ENCODE measurements at places on chromosomes 13 and 19.
A peak's percentile ranks its signal among the peaks of the same experiment; 100 is the strongest.

DNA sequence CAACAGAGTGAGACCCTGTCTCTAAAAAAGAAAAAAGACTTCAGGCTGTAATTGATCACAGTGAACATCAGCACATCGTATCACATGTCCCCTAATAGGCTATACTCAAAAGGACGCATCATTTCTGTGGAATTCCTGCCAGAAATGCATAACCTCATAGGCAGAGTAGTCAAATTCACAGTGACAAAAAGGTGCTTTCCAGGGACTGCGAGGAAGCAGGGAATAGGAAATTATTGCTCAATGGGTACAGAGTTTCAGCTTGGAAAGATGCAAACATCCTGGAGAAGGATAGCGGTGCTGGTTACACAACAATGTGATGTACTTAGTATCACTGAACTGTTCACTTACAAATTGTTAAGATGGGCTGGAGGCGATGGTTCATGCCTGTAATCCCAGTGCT lies 41.1 kb upstream of the MRI1 start:
- DNase-seq, result no peak

- no peak for DNase-seq
These were observed 8.1 kb downstream of the CARS2 start for GRCh38 chr13:110697842-110698241.

GRCh38 chr13:77196052-77196618 lies 130.8 kb downstream of the MYCBP2 start:
- DNase-seq, result no peak

GRCh38 chr13:100796463-100796862 lies 121.9 kb upstream of the TMTC4 start:
- no peak for DNase-seq

GRCh38 chr19:55231391-55232285 lies 3.1 kb upstream of the TMEM86B start:
- no peak for DNase-seq

GRCh38 chr13:93740334-93740733 lies 513.7 kb downstream of the GPC6 start:
- no peak for DNase-seq

- no peak for DNase-seq
These were observed 1.7 kb downstream of the ANO8 start for GRCh38 chr19:17332677-17333581.

DNA sequence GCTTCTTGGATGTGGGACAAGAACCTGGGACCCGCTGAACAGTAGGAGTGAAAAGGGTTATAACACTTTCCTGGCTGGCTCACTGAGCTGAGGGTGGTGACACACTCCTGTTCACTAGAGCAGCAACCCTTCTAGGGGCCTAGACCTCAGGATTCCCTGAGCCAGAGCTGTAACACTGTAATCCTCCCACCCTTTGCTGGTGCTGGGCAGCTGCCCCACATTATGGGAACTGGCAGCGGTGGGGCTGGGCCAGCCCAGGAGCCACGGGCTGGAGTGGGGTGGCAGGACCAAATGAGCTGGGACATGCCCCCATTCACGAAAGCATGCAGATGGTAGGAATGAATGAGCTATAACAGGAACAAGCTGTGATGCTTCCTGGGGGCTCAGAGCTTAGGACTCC lies 110.6 kb downstream of the B3GLCT start:
- no peak for DNase-seq

- DNase-seq, result no peak
These were observed 28.2 kb downstream of the GPC6 start for GRCh38 chr13:93254775-93255174.

- DNase-seq, result no peak
These were observed 40.5 kb upstream of the TPM4 start for GRCh38 chr19:16035601-16036297.

DNA sequence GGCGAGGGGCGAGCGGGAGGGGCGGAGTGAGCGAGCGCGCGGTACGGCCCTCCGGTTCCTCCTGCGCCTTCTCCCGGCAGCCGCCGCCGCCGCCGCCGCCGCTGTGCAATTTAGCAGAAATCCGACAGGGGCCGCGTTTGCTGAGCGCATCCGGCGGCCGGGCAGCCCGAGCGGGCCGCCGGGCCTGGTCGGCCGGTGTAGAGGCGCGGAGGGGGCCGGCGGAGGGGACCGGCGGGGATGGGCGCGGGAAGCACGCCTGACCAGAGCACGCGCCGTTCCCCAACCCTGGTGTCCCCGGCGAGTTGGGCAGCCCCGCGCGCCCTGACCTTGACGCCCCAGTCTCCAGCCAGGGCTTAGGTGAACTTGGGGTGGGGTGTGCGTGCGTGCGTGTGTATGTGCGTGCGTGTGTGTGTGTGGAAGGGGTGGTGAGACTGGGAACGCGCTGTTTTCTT lies 144.5 kb upstream of the ZNF536 start:
- peak; percentile 33 for DNase-seq

- DNase-seq, result no peak
These were observed 17.4 kb downstream of the CPB2 start for GRCh38 chr13:46087481-46087880.

DNA sequence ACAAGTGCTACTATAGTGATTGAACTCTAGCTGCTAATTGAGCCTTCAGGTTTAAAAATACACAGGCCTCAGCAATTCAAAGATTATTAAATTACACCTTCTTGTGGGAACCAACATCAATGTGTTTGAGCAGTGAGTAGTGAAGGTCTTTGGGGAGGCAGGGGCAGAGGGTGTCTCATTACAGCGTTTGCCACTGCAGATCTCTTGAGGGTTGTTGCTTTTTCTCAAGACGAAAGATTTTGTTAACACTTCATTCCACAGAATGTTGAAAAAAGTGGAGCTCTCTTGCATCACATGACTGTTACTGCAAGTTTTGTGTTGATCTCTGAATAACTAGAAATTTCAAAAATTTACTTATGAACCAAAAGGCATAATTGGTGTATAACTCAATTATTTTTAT lies 253.6 kb downstream of the ATP8A2 start:
- no peak for DNase-seq

DNA sequence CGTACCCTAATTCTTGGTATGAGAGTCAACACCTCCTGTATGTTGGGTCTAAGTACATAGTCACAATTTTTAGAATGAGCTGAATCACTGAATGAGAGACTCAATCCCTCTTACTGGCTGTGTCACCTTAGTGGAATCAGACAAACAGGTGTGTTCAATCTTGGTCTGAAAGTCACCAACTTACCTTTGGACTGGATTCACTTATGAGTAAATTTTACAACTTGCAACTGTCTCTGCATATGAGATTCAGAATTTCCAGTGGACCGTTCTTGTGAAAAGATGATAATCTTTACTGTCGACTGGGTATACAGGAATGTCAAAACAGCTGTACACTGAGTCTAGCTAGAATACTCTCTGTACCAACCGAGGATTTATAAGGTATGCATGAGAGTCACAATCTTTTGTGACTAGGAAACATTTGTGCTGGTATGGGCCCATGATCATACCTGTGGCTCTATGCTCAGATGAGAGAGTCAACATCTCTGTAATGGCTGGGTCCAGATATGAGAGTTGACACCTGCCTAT lies 5.9 kb upstream of the ZNF91 start:
- DNase-seq, result no peak

DNA sequence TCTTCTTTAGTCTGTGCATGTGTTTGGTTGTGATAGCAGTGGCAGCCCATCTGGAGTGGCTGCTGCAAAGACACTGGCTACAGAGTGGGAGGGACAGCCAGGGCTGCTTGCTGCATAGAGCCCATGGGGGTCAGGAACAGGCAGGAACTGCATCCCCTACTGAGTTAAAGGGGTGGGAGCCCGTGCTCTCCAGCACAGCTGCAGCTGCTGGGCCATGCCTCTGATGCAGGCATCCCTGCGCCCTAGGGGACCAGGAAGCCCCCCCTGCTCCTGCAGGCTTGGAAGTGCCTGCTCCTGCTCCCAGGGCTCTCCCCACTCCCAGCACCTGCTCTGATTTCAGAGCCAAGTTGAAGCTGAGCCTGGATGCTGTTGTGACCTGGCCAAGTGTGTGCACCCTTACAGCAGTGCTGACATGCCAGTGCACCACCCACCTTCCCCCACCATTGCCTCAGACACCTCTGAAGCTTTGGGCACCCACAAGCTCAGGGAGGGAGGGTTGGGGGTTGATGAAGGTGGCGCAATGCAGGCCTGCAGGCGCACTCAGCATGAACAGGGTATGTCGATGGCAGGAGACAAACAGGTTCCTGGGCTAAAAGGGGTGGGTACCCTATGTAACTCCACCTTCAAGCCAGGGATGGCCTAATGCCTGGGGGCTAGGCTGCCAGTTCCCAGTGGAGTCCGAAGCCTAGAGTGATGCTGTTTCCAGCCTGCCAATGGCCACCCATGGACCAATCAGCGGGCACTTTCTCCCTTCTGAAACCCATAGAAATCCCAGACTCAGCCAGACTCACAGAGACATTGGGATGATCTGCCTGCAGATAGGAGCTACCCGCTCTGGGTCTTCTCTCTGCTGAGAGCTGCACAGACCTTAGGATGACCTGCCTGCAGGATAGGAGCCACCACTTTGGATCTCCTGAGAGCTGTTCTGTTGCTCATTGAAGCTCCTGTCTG lies 919.9 kb upstream of the MIR17HG start:
- no peak for DNase-seq

DNA sequence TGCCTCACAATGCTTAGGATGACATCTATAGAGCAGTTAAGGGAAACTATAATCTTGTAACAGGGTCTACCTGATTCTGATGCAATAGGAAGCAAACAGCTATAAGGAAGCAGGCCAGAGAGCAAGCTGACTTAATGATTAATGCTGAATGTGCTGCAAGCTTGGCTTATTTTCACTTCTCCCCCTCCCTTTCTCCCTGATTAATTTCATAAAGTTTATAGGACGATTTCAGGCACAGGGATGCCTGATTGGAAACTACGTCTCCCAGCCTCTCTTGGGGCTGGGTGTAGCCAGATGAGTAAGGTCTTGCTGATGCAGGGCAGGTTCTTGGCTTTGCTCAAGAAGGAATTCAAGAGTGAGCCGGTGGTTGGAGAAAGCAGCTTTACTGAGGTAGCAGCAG lies 82.8 kb upstream of the MRI1 start:
- DNase-seq, result no peak

DNA sequence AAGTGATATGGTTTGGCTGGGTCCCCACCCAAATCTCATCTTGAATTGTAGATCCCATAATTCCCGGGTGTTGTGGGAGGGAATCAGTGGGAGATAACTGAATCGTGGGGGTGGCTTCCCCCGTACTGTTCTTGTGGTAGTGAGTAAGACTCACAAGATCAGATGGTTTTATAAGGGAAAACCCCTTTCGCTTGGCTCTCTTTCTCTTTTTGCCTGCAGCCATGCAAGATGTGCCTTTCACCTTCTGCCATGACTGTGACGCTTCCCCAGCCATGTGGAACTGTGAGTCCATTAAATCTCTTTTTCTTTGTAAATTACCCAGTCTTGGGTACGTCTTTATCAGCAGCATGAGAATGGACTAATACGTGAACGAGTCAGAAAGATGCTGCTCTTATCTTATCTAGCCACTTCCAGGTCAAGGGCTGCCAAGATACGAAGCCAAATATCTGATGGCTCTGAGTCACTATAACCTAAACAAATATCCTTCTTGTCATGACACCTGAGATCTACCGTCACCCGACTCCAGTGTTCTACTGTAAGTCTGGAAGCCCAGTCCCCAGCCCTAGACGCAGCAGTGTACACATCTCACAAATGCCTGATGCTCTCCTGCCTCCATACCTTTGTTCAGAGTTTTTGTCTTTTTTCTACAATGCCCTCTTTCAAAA lies 45.9 kb downstream of the SLC15A1 start:
- no peak for DNase-seq

GRCh38 chr19:10010247-10010691 lies at the start of gene COL5A3:
Gene COL5A3 (minus strand): TSS chr19:10010504. CDS start chr19:10010385, 119 bp downstream.
- no peak for DNase-seq

DNA sequence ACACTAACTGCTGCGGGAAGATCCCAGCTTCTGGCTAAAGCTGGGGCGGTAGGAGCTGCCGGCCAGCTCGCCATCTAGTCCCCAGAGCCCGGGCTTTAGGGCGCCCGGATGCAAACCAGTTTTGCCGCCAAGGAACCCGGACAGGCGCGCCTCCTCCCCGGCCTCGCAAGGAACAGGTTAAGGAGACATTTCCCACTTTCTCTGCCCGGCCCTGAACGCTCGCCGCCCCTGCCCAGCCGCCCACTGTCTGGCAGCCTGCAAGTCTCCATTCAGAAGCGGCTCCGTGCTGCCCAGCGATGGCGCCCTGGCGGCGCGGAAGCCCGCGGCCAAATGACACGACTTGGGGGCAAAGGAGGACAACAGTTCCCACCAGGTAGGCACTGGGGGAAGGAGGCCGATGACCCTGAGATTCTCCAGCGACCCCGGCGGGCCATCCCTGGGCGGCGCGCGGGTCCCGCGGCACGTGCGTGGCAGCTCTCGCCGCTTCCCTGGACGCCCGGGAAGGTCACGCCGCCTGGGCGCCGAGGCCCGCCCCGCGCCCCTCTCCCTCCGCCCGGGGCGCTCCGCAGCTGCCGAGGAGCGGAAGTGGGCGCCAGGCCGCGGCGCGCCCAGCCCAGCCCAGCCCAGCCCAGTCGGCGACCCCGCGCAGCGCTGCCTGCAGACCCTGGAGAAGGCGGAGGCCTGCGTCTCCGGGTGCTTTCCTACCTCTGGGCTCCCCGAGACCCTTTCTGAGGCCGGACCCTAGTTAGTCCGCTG lies 42.2 kb upstream of the HNRNPA1L2 start:
- no peak for DNase-seq

DNA sequence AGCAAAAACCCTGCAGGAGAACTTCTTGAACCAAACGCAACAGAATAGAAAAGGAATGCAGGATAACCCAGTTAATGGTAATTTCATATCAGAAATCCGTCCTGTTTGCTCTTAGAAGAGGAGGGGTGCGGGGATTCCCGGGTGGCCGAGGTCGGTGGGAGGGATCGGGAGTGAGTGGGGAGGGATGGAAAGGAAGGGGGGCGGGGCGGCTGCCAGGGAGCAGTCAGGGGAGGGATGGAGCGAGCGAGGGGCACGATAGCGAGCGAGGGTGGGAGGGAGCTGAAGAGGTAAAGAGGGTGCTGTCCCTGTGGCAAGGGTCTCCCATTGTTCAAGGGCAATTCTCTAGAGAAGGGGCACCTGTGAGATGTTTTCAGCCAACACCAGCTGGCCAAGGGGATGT lies 26.5 kb downstream of the CD177 start:
- DNase-seq, result no peak

- no peak for DNase-seq
These were observed 555.2 kb upstream of the MIR17HG start for GRCh38 chr13:90792335-90792734.

DNA sequence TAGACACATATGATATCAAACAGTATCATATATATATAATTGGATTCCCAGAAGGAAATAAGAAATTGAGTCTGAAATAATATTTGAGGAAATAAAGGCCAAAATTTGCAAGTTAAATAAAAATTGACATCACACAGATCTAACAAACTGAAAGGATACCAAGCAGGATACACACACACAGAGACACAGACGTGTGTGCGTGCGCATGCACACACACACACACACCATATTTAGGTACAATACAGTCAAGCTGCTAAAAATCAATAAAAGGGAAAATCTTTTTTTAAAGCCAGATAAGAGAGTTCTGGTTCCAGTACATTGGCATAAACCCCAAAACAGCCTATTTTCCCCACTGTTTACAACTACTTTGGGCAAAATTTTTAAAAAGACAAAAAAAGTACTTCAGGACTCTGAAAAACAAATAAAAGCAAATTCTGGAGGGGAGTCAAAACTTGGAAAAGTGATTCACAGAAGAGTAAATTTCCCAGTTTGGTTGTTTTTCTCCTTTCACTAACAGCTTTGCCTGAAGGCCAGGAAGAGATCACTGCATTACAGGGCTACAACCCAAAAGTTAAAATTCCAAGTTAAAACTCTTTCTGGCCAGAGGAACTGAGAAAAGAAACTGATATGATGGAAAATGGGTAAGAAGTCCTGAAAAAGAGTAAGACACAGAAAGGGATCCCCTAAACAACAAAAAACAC lies 16.2 kb downstream of the MYCBP2 start:
- no peak for DNase-seq

Data from stimulated activated CD4-positive, alpha-beta T cell treated with anti-CD3 and anti-CD28 coated beads, Interleukin-15, amount 100 ng/mL, for 1 hour (primary cell).